Stimulated activated CD8-positive, alpha-beta memory T cell treated with anti-CD3 and anti-CD28 coated beads, Interleukin-12 subunit alpha, Interleukin-12 subunit beta, amount 100 ng/mL, for 4 hours (primary cell): ENCODE measurements at places on chromosomes 16 and 17.

- no peak for DNase-seq
Observed at GRCh38 chr16:6512512-6512911, 820.1 kb upstream of the RBFOX1 start.

DNA sequence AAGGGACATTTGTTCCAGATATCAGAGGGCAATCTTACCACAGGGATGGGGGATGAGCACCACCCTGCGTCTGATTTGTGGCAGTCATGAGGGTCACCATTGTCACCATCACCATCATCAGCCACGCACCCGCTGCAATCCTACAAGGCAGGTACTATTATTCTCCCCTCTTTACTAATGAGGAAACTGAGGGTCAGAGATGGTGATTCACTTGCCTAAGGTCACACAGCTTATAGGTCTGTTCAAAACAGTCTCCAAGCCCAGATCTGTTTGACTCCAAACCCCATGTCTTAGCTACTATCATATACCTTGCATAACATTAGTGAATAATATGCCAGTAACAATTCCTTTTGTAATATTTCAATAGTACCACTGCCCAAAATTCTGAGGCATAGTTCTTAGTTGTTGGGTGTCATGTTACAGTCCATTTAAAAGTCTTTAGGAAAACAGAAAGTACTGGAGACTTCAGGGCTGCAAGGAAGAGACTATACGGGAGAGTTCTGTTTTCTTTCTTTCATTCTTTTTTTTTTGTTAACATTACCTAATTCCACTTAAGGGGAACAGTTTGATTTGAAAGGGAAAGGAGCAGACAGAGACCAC is 166.4 kb downstream of the C16orf95 start:
- no peak for DNase-seq

GRCh38 chr16:27174007-27174406 is 29.3 kb upstream of the KDM8 start:
- no peak for DNase-seq

DNA sequence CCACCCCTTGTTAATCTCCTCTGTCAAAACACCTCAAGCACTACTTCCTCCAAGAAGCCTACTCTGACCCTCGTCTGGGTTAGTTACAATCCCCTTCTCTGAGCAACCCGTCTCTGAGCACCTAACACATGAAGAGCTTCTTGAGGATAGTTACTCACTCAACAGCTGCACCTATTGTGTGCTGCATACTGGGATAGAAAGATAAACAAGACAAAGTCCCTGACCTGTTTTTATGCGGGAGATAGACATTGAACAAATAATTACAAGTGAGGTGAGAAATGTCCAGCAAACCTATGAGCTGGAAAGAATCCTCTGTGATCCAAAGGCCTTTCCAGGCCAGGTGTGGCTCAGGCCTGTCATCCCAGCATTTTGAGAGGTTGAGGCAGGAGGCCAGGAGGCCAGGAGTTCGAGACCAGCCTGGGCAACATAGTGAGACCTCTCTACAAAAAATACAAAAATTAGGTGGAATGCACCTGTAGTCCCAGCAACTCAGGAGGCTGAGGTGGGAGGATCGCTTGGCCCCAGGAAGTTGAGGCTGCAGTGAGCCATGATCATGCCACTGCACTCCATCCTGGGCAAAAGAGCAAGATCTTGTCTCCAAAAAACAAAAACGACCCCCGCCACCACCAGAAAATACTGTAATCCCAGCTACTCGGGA is 5.5 kb upstream of the ZNF771 start:
- no peak for DNase-seq

GRCh38 chr16:78022347-78023060 is at the start of gene CLEC3A:
Gene CLEC3A (plus strand): TSS chr16:78022548. CDS start chr16:78022627, 79 bp downstream.
- DNase-seq = no peak

- no peak for DNase-seq
Observed at GRCh38 chr16:49744244-49745220, 111.4 kb downstream of the ZNF423 start.
